Activated naive CD4-positive, alpha-beta T cell treated with Interleukin-2 at 50 U/mL for 16 hours (primary cell): ENCODE measurements at places on chromosomes 3 and 15.

DNA sequence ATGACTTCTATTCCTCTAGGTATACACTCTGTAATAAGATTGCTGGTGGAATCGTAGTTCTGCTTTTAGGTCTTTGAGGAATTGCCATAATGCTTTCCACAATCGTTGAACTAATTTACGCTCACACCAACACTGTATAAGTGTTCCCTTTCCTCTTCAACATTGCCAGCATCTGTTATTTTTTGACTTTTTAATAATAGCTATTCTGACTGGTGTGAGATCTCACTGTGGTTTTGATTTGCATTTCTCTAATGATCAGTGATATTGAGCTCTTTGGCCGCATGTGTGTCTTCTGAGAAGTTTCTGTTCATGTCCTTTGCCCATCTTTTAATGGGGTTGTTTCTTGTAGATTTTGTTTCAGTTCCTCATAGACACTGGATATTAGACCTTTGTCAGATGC is 12.8 kb downstream of the NXPE3 start:
- no peak for DNase-seq

GRCh38 chr3:17491601-17492000 is 250.8 kb downstream of the TBC1D5 start:
- DNase-seq: no peak

DNA sequence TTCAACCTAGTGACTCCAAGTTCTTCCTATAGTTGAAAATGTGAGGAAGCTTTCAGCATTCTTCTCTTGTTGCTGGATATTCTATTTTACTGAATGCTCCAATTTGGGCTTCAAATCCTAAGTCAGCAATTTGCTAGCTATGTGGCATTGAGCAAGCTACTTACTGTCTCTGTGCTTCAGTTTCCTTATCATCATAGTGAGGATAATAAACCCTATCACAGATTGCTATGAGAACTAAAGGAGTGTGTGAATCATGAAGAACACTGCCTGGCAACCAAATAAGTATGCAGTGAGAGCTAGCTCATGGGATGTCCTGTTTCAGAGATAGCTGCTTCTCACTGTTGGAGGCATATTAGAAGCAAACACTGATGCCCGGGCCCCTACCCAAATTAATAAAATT is 163.8 kb upstream of the CDIN1 start:
- no peak for DNase-seq

- no peak for DNase-seq
Observed at GRCh38 chr3:52787672-52788625, 6.6 kb upstream of the ITIH3 start.

DNA sequence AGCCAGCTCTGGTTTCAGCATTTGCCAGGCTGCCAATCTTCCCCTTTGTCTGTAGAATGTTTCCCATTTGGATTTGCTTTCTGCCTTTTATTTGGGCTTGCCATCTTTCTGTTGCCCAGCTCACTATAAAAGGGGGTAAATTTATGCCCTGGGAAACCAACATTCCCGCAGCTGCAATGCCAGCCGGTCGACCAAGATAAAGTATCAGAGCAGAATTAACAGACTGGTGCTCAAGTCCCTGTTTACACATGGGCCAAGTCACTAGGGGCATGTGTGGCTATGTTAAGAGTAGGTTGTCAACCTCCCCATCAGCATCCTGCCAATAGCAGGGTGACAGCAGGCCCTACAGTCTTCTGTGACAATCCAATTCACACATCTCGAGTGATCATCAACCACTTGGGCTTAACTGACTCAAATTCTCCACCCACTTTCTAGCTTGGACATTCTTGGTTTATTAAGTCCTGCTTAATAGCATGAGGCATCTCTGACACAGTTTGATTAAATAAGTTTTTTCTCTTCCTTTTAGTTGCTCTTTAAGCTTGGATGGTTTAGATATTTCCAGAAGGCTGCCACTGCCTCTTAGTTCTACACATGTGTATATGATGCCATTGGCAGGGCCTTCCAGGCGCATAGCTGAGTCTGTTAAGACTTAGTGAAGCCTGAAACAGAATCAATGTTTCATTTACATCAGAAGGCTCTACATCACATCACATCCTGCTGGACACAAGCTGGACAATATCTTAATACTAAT is 24.1 kb upstream of the VEPH1 start:
- no peak for DNase-seq
